ENCODE measurements at places on chromosomes 7 and 10.

- DNase-seq, result no peak
These were observed 516.5 kb upstream of the ANKRD30A start for GRCh38 chr10:36608866-36609265.

- DNase-seq, result no peak
These were observed 34.4 kb downstream of the DLG5 start for GRCh38 chr10:77892021-77892739.

GRCh38 chr10:2852574-2853323 lies 214.6 kb upstream of the PFKP start:
- no peak for DNase-seq

DNA sequence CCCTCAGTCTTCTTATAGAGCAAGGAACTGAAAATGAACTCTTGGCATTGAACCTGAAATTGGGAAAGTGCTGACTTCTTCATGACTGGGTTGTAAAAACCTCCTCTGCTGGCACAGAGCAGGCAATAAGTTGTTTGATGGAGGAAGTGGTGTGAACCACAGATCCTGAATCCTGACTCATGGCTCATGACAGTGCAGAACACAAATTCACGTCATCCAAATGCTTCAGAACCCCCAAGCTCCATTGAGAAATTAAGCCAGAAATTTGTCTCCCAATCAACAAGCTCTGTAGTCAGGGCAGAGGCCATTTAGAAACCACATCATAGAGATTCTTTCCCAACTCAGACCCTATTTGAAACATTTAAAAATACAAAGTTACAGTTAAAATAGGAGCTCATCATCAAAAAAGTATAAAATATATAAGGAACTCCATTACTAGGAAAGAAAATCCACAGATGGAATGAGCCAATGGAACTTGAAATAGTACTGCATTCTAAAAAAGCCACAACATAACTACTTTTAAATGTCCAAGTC lies 10.3 kb upstream of the STK17A start:
- peak; percentile 87 for DNase-seq

DNA sequence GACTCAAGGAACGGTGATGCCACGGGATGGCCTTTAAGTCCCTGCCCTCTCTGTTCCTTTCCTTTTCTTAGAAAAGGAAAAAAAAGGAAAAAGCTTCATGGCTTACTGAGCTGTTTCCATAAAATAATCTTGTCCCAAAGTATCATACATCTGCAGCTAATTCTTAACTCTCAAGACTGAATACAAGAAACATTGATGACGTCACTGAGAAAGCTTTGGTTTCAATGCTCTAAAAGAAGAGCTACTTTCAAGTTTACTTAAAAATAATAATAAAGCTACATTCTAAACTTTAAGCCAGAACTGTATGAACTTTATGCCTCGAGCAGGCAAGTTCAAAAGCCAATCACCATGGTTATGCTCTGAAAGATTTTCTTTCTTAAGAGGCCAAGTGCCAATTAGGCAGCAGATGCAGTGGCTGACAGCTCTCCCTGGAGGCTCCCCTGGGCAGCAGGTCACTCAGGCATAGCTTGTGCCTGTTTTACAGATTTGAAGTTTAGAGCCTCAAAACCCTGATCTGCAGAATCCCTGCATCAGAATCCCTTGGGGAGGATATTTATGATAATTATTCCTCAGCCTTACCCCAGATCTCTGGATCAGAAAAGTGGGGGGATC lies 165.0 kb downstream of the CHN2 start:
- no peak for DNase-seq

- no peak for DNase-seq
These were observed 113.2 kb upstream of the ADO start for GRCh38 chr10:62691336-62691735.

GRCh38 chr7:36819639-36820038 lies 95.3 kb upstream of the AOAH start:
- DNase-seq, result no peak

- no peak for DNase-seq
These were observed 71.1 kb upstream of the TFEC start for GRCh38 chr7:116101704-116102103.

- no peak for DNase-seq
These were observed 220.7 kb downstream of the TNS3 start for GRCh38 chr7:47361236-47361635.

GRCh38 chr7:105448181-105448580 lies 59.5 kb upstream of the SRPK2 start:
- DNase-seq, result no peak

DNA sequence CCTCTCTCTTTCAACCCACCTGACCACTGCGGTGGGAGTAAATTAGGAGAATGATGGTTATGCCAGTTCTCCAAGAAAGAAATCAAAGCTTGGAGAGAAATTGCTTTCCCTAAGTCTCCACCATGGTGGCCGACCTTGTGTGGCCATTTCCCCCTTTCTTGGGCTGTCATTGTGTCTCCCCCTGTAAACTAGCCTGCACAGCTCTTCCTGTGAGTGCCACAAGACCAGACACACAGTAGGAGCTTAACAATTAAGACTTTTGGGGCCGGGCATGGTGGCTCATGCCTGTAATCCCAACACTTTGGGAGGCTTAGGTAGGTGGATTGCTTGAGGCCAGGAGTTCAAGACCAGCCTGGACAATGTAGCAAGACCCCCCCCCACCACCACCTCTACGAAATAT lies 18.9 kb upstream of the LIMK1 start:
- DNase-seq, result no peak

- no peak for DNase-seq
These were observed 1012.3 kb upstream of the PHF14 start for GRCh38 chr7:9961161-9961922.

DNA sequence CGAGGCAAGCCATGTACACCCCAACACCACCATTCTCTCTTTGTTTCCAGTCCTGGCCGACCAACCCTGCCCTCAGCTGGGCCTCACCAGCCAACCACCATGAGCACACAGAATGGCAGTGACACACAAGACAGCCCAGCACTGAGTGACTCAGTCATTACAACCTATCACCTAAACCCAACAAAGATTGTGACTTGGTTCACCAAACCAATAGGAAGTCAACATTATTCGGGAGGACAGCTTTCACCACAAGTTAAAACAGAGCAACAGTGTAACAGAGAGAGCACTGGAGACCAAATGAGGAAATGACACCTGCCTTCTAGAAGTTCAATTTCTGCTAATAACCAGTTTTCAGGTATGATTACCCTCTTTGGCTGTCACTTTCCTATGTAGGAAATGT lies 72.1 kb downstream of the DNMBP start:
- DNase-seq, result no peak

- DNase-seq, result no peak
These were observed 37.1 kb upstream of the ZRANB1 start for GRCh38 chr10:124904796-124905195.

DNA sequence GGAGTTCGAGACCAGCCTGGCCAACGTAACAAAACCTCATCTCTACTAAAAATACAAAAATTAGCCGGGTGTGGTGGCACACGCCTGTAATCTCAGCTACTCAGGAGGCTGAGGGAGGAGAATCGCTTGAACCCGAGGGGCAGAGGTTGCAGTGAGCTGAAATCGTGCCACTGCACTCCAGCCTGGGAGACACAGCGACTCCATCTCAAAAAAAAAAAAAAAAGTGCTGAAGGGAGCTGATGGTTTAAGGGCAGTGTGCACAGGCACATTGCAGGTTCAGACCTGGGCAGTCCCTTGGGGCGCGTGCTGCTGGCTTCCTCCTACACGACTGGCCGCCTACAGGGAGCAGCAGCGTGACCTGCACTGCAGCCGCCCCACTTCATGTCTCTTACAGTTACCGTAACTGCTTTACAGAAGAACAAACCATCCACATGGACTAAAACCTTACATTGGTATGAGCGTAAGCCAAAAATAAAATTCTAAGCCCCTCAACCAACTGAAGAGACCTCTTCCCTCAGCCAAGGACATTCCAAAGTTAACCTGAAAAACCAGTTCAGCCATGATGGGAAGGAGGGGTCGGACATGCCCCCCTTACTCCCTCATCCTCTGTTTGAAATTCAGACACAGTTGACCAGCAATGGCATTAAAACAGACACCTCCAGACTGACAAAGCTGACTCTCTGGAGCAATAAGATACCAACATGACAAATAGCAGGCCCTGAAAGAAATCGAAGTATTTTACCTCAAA lies 262.2 kb downstream of the ZMYND11 start:
- DNase-seq, result no peak

- DNase-seq, result no peak
These were observed 108.1 kb downstream of the ADAM22 start for GRCh38 chr7:88042157-88042556.

- no peak for DNase-seq
These were observed 52.3 kb upstream of the ZNF33B start for GRCh38 chr10:42690449-42691360.

GRCh38 chr7:92622685-92623084 lies 32.5 kb upstream of the FAM133B start:
- DNase-seq, result no peak

- peak; percentile 80 for DNase-seq
These were observed 45.4 kb downstream of the CHST3 start for GRCh38 chr10:72009425-72010081.

- DNase-seq, result no peak
These were observed 70.7 kb downstream of the MALSU1 start for GRCh38 chr7:23369695-23370404.

DNA sequence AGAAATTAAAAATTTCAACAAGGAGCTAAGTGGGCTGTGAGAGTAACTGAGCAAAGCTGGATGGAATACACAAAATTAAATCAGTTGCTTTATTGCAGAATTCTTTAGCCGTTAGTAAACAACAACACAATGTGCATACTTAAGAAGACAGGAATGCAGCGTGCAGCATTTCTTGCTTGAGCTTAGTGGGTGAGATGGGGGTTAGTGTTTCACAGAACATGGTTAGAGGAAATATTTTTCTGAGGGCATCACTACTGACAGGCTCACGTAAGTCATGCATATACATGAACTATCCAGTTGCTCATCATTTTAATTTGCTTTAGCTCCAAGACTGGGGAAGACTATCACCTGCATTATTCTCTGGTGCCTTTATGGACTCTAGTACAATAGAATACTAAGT lies 80.8 kb downstream of the CD36 start:
- no peak for DNase-seq

DNA sequence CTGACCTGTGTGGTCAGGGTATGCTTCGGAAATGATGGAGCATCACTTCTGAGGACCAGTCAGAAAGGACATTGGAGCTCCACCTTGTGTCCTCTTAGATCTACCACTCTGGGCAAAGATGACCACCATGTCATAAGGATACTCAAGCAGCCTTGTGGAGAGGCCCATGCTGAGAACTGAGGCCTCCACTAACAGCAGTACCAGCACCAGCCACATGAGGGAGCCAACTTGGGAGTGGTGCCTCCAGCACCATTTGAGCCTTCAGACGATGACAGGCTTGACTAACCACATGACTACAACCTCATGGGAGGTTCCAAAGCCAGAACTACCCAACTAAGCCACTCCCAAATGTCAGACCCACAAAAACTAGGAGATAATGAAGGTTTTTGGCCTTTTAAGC lies 116.0 kb downstream of the NPTX2 start:
- DNase-seq, result no peak

- no peak for DNase-seq
These were observed 114.7 kb downstream of the PTEN start for GRCh38 chr10:87978166-87978565.

GRCh38 chr10:60784641-60785040 lies 6.4 kb downstream of the CDK1 start:
- no peak for DNase-seq
